ENCODE measurements at places on chromosomes 7 and 10.

DNA sequence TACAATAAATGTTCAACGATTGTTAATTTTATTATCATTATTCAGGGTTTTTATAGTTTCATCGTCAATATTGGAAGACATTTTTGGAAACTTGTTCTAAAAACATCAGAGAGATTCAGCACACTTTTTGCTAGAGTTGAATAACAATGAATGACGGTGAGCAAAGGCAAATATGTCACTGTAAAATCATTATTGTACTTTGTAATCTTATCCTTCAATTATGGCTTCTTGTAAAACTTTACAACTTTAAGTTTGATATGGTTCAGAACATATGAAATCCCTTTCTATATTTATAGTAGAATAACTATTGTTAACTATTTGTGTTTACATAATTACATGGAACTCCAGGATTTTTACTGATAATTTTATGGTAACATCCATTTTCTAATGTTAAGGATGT lies 167.8 kb upstream of the SEMA3A start:
- no peak for DNase-seq

DNA sequence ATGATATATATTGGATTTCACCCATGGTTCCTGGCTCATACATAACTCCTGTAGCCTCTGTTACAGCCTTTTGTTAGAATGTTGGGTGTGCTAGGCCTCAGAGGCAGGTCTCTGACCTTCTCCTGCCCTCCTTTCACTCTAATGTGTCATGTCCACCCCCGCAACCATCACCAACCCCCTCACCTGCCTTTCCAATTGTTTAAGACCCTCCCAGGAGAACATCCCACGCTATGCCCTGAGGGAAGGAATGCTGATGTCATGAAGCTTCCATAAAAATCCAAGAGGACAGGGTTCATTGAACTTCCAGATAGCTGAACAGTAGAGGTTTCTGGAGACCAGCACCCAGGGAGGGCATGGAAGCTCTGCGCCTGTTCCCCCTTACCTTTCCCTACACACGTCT lies 30.8 kb upstream of the C10orf67 start:
- DNase-seq = no peak

- no peak for DNase-seq
Observed at GRCh38 chr10:99656199-99657064, 2.9 kb upstream of the ENTPD7 start.

DNA sequence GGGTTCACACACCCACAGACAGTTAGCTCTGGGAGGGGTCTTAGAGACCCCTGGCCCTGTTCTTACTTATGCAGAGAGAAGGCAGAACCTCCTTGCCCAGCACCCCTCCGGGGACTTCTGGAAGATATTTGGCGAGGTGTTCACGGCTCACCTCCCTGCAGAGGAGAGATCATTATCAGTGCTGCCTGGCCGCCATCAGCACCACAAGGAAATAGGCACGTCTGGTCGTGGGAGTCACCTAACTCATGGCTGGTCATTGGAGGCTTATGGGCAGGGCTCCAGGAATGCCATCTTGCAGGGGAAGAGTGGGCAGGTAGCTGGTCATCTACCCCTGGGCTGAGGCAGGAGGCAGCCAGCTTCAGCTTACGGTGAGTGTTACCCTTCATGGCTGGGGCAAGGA lies 189.4 kb downstream of the RPS24 start:
- no peak for DNase-seq

DNA sequence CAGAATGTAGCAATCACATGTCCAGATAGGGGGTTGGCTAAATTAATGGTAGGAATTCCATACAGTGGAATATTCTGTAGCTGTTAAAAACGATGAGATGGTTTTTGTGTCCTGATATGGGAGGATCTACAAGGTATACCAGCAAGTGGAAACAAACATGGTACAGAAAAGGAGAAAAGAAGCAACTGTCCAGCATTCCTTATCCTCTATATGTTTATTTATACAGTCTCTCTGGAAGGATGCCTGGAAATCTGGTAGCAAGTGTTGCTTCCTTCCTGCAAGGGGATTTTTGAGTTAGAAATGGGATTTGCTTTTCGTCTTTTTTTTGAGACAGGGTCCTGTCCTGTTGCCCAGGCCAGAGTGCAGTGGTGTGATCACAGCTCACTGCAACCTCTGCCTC lies 19.3 kb downstream of the IL15RA start:
- DNase-seq = no peak

DNA sequence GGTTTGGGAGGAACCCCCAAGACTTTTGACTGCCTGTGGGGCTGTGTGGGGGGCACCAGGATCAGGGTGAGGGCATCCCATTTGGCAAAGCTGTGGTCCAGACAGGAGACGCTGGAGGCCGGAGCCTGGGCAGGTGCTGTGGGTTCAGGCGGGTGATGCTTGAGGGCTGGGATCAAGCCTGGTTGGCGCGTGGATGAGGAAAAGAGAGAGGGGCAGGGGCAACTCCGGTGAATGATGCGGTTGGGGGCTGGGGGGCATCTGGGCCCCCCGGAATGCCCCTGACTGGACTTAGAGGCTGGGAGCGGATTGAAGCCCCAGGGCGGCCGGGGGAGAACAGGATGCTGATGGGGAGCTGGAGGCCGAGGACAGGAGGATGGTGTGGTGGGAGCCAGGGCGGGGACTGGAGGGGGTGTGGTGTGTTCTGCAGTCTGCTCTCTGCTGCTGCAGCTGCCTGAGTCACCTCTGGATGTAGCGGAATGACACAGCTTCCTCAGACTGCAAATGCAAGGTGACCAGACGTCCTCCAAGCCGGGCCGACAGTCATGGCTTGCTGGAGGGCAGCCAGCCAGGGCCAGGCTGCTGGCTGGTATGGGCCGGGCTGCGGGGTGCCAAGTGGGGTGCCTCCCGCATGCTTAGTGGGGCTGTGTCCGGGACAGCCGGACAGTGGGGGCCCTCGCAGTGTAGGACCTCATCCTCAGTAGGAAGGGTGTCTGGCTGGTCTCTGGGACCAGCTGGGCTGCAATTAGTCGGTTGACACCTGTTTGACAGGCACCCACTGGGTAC lies 3.2 kb downstream of the MAFK start:
- DNase-seq = no peak

DNA sequence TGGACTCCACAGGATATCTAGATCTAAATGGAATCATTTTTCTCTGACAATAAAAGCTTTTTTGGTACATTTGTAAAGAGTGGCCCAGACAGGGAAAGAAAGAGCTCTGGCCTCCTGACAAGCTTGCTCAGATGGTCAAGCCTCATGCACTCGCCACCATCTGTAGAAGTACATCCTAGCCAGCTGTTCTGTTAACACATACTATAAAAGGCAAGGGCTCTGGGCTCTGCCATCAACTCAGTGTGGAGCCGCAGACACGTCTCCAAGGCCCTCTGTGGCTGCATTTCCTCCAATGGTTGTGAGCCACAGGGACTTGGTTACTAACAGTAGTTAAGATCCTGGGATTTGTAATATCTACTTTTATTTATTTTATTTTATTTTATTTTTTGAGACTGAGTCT lies 70.8 kb upstream of the KDM7A start:
- DNase-seq = no peak

DNA sequence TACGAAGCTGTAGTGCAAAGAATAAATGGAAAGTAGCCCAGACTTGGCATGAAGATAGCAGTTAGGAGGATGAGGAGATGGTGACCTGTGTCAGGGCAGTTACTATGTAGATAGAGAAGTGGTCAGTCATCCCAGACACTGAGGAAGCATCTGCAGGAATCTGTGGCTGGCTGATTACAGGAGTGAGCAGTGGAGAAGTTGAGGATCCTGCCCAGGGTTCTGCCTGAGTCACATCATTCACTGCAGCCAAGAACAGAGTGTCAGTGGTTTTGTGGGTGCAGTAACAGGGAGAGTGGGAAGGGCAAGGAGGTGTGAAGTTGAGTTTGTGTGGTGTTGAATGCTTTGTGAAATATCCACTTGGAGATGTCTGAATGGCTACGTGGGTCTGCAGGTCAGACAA lies 676.4 kb upstream of the NRP1 start:
- DNase-seq = no peak

- no peak for DNase-seq
Observed at GRCh38 chr7:43856996-43857395, 12.3 kb downstream of the MRPS24 start.

- DNase-seq = no peak
Observed at GRCh38 chr7:81367326-81367931, 402.4 kb downstream of the HGF start.

- no peak for DNase-seq
Observed at GRCh38 chr10:66695046-66695445, 230.8 kb upstream of the LRRTM3 start.

DNA sequence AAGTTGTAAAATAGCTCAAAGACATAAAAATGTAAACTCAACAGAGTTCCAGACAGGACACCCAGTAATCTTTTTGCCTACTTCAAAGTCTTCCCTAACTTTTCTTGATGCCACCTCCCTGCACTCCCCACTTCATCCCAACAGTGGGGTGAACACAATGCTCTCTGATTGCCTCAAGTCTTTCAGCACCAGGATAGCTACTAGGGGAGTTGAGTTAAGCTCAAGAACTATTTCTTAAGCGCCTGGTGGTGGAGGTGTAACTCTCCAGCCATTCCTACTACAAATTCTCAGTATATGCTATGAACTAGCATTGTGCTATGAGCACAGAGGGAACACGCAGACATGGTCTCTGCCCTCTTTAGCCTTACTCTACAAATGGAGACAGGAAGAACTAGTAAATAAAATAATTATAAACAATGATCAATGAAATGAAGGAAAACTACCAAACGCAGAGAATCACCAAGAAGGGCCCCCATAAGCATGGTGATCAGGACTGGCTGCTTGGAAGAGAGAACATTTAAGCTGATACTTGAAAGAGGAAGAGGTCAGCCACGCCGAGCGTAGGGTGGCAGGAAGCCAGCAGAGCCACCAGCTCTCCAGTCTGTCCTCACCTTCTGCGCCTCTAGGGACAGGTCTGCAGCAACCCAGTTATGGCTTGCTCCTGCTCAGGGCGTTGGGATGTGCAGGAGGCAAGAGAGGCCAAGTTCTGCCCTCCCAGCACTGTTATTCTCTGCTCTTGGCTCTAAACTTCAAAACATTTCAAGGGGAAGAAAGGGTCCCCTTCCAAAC lies 16.7 kb upstream of the FRA10AC1 start:
- no peak for DNase-seq

GRCh38 chr7:10268034-10268433 lies 705.6 kb upstream of the PHF14 start:
- no peak for DNase-seq

GRCh38 chr7:39407137-39407536 lies 159.1 kb upstream of the YAE1 start:
- peak; percentile 38 for DNase-seq

DNA sequence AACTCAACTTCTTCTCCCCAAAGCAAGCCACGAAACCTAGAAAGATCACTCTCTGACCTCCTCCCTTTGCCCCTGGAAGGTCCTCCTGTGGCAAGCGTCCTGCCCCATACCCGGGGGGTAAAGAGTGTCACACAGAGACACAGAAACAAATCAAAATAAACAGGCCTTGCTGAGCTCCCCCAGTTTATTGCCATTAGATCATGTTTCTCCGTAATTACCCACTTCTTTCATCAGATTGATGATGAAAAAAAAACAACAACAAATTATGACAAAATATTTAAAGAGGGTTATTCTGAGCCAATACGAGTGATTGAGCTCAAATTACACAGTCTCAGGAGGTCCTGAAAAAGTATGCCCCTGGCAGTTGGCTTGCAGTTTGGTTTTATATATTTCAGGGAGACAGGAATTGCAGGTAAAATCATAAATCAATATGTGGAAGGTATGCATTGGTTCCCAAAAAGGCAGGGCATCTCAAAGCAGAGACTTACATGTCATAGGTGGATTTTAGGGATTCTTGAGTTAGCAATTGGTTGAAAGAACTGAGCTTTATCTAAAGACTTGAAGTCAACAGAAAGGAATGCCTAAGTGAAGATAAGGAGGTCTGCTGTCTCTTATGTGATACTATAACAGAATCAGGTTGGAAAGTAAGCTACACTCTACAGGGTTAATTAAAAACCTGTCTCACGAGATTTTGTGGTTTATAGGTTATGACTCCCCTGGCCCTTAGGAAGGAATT lies 86.2 kb downstream of the APBB1IP start:
- DNase-seq = no peak
